GM12892 (cell line): ENCODE measurements at places on chromosomes 12 and 14.
A peak's percentile ranks its signal among the peaks of the same experiment; 100 is the strongest.

DNA sequence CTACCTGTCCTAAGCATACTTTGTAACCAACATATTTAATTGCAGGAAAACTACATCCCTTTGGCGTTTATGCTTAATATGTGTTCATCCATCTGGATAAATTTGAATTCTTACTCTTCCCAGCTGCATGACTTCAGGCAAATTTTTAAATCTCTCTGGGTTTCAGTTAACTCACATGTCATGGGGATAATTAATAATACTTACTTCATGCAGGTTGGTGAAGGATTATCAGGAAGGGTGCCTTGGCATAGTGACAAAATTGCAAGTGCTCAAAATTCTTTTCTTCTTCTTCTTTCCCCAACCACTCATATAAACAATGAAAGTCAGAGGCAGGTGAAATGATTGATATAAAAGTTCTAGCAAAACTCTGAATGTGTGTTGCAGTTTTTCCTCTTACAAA lies 15.9 kb downstream of the SYT10 start:
- no peak for DNase-seq

GRCh38 chr12:1633459-1633858 lies 4.4 kb downstream of the WNT5B start:
- DNase-seq: no peak

DNA sequence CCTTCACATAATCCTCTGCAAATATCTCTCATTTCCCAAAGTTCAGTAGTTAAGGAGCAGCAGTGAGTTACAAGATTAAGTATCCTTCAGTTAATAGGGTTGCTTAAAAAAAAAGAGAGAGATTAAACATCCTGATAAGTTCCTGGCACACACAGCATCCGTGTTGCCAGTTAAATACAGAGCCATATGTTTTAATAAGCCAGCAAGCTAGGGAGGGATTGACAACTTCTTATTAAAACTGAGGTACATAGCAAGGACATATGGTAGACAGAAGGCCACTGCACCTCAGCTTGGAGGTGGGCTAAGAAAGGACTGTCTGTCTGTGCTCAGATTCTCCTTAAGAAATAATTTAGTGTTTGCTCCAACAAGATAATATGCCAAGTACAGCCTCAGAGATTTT lies 9.6 kb upstream of the TMEM30B start:
- no peak for DNase-seq

- DNase-seq: no peak
These were observed 52.2 kb upstream of the ANO2 start for GRCh38 chr12:5997260-5997659.

GRCh38 chr12:99553461-99553860 lies 94.1 kb upstream of the GARIN6 start:
- no peak for DNase-seq

DNA sequence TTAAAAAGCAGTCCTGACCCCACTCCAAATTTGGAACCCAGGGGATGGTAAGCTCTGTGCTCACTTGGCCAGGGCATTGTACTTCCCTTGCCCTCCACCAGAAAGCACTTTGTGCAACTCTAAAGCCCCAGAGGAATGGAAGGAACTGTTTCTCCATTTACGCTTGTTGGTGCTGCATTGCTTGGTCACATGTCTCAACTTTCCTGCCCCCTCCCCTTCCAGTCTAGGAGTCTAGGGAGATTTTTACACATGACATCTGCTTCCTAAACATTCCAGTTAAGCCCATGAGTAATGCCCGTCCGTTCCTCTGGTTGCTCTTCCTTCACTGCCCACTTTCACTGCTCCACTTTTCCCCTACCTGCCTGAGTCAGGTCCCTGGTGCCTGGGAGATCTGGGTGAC lies 92.6 kb upstream of the MAP1LC3B2 start:
- DNase-seq: no peak

- DNase-seq: no peak
These were observed 24.7 kb downstream of the ARG2 start for GRCh38 chr14:67644428-67644827.

DNA sequence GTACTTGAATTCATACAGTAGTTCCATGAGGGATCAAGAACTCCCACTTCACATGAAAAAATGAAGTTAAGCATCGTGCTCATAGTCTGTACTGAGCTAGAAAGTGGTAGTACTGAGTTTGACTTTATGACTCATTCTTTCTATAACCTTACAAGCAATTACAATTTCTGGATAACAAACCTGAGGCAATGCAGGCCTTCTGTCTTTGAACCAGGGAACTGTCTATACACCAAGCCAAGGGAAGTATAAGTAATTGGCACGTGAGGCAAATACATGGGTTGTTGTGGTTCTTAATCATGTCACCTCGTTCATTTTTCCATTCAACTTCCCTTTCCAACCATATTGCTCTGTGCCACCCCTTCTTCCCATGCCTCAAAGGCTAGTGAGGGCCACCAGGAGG lies 16.8 kb downstream of the GNS start:
- DNase-seq: no peak

GRCh38 chr14:104206281-104206904 lies 68.0 kb downstream of the KIF26A start:
- DNase-seq: no peak

- no peak for DNase-seq
These were observed 24.5 kb downstream of the FZD10 start for GRCh38 chr12:130186651-130187268.

GRCh38 chr14:46344327-46344937 lies 307.1 kb downstream of the RPL10L start:
- no peak for DNase-seq

DNA sequence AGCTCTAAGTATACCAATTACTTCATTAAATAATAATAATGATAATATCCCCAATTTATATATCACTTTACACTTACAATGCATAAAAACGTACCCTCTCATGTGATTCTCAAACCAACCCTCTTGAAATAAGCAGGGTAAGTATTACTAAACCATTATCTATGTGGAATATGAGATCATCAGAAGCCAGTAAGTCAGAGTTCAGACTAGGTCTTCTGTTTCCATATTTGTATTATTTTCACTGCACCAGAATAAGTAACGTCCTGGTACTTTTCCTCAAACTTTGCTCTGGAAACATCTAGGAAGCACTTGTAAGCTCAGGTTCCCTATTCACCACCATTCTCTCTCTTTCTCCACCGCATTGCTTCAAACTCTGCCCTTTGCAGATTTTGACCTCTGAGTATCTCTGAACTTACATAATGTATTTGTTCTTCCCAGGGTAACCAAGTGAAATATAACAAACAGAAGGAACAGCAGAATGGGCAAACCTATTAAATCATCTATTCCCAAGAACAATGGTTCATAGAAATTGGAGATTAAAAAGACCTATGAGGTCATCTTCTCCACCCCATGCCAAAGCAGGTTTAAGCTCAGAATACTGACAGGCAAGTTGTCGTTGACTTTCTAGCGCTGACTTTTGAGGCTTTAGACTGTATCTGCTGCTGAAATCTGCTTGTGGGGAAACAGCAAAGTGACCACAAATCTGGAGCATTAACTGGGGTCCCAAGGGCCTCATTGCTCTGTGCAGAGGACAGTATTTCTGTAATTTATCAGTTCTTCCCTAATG lies 161.3 kb upstream of the FAR2 start:
- DNase-seq: no peak

- DNase-seq: no peak
These were observed 12.5 kb downstream of the AHSA1 start for GRCh38 chr14:77470224-77470870.

- no peak for DNase-seq
These were observed 11.5 kb downstream of the PLEKHH1 start for GRCh38 chr14:67544590-67544989.

GRCh38 chr12:38253778-38254177 lies 62.8 kb upstream of the ALG10B start:
- no peak for DNase-seq

- no peak for DNase-seq
These were observed 21.6 kb downstream of the GPR132 start for GRCh38 chr14:105043641-105044040.

- no peak for DNase-seq
These were observed at the start of gene DHH for GRCh38 chr12:49094160-49094974. Gene DHH, minus strand, starts transcription at chr12:49094801. Its CDS starts 289 bp downstream, at chr12:49094512.

DNA sequence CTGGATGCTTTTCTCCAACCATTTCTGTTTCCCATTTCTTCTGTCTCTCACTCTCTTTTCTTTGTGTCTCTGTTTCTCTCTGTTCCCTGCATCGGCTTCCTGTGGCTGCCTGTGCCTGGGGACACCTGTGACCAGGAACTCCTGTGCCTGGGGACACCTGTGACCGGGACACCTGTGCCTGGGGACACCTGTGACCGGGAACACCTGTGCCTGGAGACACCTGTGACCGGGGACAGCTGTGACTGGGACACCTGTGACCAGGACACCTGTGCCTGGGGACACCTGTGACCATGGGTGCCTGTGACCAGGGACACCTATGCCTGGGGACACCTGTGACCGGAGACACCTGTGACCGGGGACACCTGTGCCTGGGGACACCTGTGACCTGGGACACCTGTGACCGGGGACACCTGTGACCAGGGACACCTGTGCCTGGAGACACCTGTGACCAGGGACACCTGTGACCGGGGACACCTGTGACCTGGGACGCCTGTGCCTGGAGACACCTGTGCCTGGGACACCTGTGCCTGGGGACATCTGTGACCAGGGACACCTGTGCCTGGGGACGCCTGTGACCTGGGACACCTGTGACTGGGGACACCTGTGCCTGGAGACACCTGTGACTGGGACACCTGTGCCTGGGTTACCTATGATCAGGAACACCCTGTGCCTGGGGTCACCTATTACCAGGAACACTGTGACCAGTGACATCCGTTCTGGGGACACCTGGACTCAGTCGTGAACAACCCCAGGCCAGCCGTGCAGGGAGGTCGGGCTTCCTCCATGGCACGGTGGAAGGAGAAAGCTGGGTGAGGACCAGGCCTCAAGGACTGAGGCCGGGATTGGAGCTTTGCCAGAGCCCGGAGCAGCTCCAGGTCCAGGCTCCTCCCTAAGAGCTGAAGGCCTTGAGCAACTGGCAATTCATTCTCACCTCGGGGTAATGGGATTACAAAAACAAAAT lies 23.4 kb upstream of the FBRSL1 start:
- no peak for DNase-seq

GRCh38 chr12:48903982-48904411 lies 21.3 kb downstream of the FKBP11 start:
- peak; percentile 46 for DNase-seq

DNA sequence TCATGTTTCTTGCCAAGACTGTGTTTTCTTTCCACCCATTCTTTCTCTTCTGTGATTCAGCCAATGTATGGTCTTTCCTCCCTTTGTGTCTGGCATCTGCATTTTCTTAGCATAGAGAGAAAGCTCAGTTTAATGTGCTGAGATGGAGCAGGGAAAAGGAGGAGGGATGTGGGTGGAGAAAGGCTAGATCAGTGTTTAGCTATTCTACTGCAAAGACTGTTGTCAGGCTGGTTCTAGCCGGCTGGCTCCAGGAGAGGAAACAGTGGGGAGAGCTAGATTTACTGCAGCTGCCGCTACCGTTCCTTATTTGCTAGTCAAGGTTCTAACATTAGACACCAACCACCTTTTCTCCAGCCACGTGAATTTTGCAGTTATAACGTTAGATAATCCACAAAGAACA lies 5.2 kb upstream of the RIMKLB start:
- no peak for DNase-seq

DNA sequence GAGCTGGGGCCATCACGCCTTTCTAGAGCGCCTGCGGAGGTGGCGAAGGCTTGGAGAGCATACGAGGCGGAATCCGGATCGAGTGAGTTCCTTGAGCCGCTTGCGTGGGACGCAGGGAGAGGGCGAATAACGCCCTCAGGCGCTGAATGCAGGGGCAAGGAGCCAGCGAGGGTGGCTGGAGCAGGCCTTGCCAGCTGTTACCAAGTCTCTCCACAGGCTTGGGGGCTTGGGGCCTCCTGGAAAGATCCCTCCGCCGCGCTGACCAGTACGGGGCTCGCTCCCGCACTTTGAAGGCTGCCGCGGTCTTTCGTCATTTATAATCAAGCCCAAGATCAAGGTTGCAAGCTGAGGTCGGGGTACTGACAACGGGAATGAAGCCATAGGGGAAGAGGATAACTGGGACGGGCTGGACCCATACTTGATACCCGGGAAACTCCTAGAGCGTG lies 1.2 kb downstream of the FLRT2 start:
- DNase-seq: no peak

GRCh38 chr12:92469837-92470236 lies 233.0 kb upstream of the PLEKHG7 start:
- no peak for DNase-seq

- DNase-seq: no peak
These were observed 14.5 kb upstream of the IL22 start for GRCh38 chr12:68267892-68268396.

DNA sequence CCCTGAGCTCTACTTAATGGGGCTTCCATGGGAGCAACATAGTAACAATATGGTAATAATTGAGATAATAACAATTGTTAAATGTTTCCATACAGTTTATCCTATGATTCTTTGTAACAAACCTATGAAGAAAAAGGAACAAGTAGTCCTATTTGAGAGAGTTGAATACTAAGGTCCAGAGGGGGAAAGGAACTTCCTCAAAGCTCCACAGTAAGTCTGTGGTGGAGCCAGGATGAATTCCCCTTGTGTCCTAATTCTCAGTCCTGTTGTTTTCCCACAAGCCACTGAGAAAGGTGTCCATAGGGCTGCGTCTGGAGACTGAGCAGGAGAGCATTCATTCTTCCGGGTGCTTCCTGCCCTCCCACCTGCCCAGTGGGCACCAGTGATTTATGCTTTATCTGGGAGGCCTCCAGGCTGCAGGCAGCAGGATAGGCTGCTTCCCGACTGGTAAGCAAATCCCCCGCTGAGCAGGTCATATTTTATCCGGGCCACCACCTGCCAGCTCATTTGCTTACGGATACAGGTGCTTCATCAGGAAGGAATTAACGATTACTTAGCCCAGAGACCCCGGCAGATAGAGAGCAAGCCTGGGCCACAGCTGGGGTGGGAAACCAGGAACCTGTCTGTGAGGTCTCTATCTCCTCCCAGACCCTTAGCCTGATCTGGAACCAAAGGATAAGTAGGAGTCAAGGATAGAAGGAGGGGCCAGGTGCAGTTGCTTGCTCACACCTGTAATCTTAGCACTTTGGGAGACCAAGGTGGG lies 33.9 kb upstream of the FAM222A start:
- DNase-seq: no peak

- no peak for DNase-seq
These were observed 14.8 kb downstream of the ZBTB39 start for GRCh38 chr12:56991319-56992246.

DNA sequence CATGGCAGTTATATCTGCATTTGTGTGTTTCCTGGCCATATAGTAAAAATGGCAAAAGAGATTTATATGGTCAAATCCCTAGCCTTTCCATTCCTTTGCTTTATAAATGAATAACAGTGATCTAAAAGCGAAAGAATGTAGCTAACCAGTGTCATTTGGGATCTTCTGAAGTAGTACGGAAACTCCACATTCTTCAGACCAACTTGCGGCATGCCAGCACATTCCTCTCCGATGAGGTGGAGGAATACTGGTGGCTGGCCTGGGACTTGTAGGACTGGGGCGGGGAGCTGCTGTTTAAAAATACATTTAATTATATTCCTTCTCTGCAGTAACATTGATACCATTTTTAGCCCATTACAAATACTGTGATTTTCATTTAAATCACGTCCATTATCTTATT lies 85.3 kb downstream of the SAMD4A start:
- DNase-seq: no peak
